Motor neuron (in vitro differentiated cells): ENCODE measurements at places on chromosomes 16 and 17. TPM values are rescaled to one million over a fixed set of nuclear protein-coding genes. Genes with fewer than 3 reads are reported as not detected.
A peak's percentile ranks its signal among the peaks of the same experiment; 100 is the strongest.

- ATAC-seq, result no peak
Measured at GRCh38 chr16:20844588-20844987, 38.3 kb downstream of the REXO5 start.

DNA sequence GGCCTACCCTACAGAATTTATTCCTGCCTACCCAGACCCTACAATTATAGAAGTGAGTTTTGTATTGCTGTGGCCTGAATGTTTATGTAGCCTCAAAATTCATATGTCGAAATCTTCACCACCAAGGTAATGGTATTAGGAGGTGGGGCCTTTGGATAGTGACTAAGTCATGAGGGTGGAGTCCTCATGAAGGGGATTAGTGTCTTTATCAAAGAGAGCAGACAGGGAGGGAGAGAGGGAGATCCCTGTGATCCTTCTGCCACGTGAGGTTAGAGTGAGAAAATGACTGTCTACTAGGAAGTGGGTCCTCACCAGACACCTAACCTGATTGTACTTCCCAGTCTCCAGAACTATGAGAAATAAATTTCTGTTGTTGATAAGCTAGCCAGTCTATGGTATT lies 981 bp upstream of the DUXB start:
- ATAC-seq, result no peak

DNA sequence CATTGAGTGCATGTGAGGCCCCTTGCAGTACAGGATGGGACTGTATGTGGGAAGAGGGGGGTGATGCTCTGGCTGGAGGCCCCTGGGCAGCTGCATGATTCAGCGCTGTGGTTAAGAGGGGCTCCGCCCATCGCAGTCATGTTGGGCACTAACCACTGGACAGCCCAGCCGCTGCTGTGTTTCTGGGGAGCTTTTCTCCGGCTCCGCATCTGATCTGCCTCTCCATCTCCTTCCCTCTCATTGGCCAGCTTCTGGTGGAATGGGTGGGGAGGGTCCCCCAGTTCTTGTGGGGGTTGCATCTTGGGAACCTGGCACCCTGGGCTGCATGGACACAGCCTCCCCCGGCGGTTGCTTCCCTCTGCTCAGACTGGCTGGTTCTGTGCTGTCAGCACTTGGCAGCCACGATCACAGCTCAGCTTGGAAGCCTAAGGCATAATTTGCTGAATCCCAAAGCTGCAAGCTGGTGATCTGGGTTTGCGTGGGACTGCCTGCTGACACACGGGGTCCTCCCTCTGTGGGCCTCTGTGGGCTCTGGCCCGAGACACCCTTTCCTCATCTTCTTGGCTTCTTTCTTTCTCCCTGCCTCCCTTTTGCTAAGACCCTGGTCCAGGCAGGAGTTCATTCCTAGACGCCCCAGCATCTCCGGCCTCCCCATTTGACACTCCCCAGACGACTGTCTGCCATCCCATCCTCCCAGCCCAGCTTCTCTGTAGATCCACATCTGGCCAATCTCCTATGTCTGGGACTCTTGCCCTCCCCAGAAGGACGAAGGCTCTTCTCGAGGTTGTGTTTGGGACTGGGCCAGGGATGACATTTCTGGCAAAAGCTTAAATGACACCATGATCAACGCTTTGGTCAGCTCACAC lies 168.3 kb downstream of the SEC14L1 start:
- no peak for ATAC-seq

DNA sequence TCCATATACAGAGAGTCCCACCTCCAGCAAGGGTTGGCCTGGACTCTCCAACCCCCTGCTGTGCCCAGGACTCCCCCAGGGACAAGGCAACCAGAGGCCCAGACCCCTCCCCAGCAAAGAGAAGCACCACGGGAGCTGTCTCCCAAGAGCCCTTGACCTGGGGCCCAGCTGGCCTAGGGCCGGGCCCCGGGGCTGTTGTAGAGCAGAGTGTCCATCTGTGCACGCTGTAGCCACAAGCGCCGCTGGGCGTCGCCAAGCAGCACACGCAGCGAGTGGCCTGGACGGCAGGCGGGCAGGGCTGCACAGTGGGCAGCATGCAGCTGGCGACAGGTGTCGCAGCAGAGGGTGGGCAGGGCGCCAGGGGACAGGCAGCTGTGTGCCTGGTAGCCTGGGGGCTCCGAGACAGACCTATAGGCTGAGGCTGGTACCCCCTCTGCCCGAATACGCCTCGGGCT lies 4.3 kb downstream of the SPATA2L start:
- no peak for ATAC-seq

DNA sequence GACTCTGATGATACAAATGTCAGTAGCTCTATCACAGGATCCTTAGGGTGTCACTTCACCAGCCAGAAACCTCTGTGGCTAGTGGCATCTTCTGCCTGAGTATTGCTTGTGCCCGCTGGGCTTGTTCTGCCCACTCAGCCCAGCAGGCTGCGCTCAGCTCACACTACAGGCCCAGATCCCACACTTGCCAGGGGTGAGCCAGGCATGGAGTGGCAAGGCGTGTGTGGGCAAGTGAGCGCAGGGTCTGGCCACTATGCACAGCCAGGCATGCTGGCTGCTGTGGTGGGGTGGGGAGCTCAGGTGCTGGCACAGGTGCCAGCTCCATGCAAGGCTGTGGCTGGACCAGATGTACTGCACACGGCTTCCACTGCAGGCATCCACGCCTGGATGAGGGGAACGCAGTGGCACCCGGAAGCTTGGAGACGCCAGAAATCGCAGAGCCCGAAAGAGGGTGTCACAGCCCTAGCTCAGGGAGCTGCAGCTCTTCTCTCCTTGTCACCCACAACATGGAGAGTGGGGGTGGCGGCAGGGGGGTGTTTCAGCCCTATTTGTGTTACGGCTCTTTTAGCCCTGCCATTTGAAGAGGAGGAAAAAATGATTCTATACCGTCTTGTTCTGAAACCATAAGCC lies 10.2 kb downstream of the CFAP97D1 start:
- peak; percentile 39 for ATAC-seq

GRCh38 chr17:62627219-62627903 lies at the start of gene MRC2:
TSS of gene MRC2 (plus strand) at chr17:62627670. CDS start at chr17:62627803, 133 bp downstream.
- peak; percentile 69 for ATAC-seq

- no peak for ATAC-seq
Measured at GRCh38 chr17:77375108-77375916, 234.5 kb downstream of the SEC14L1 start.

- ATAC-seq, result peak; percentile 90
Measured at GRCh38 chr16:12067714-12068401, 91.3 kb downstream of the SNX29 start.

DNA sequence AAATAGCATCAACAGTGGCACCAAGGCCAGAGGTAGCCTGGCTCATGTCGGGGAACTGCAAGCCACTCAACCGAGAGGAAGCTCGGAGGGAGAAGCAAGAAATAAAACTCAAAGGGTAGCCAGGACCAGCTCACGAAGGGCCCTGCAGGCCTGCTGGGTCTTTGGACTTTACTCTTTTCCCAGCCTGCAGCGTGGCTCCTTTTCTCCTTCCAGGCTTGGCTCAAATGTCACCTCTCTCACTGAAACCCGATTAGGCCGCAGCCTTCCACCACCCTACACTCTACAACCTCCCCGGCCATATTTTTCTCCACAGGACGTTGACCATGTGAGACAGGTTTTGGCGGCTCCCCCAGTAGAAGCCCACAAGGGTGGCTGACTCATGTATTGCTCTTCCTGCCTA lies 38.1 kb downstream of the CALB2 start:
- no peak for ATAC-seq

- ATAC-seq, result no peak
Measured at GRCh38 chr17:19320876-19321275, 41.6 kb downstream of the B9D1 start.

DNA sequence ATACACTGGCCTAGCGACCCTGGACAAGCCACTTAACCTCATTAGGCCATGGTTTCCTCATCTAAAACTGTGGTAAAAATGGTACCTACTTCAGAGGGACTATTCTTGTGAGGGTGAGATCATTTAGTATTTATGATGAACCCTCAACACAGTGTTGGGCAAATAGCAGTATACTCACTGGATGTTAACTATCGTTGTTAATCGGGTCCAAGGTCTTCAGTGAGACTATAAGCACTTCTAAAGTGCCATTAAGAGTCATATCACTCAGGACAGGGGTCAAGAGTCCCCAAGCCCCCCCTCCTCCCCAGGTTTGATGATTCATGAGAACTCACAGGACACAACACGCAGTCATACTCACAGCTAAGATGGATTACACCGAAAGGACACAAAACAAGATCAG lies 11.0 kb downstream of the TK2 start:
- no peak for ATAC-seq

- ATAC-seq, result no peak
Measured at GRCh38 chr17:21475571-21475970, 99.4 kb downstream of the KCNJ12 start.

DNA sequence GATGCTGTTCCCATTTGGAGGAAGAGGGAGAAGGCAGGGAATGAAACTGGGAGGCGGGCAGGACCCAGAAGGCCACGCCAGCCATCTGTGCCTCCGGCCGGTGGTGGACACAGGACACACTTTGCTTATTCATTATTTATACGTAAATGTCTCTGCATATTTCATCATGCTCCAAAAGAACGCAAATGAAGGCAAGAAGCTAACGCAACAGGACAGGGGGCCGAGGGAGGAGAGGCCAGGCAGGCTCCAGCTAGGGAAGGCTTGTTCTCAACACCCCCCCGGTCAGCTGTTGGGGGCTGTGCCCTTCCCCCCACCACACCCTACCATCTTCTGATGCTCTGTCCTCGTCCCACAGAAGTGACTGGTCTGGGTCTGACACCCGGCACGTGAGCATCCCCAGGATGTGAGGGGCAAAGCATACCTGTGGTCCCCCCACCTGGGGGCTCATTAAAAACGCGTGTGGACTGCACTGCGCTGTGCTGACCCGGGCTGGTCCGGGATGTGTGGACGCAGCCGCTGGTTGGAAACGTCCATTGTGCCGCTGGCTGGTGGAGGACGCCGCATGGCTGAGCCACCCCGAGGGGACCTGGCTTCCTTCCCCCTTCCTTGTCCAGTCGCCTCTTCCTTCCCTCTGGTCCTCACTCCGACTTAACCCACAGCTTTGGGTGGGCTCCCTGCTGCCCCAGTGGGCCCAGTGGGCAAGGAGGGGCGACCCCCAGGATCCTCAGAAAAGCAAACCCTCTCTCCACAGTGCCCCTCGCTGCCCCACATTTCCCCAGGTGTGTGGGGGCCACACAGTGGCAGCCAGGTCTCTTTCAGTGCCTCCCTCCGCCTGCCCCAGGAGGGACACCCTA lies 46.4 kb upstream of the ENPP7 start:
- ATAC-seq, result peak; percentile 26

- ATAC-seq, result no peak
Measured at GRCh38 chr16:48128769-48129168, 27.0 kb downstream of the ABCC12 start.

- no peak for ATAC-seq
Measured at GRCh38 chr16:29809850-29810698, 1.9 kb upstream of the PRRT2 start.

DNA sequence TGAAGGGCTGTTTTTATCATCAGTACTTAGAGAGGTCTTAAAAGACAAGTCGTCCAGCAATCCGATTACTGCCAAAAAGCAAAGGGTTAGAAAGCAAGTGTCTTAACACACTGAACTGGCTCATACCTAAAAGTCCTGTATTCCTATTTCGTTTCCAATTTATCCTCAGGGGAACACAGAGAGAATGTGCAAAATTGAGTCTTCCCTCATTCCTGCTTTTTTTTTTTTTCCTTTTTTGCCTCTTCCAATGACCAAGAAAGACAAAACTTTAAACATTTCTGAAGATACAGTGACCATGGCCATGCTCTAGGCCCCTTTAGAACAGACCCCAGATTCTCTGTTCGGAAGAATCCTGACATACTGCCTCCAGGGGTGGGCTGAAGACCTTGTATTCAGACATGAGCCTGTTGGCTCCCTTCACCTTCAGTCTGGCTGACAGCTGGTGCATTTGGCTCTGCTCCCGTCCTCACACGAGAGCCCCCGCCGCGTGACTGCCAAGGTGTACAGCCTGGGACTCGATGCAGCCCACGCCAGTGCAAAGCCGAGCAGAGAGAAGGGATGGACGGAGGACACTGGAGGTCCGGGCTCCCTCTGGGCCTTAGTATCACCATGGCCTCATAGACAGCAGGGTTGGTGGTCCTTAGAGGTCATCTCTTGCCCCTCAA lies 47.0 kb downstream of the COTL1 start:
- no peak for ATAC-seq

The NLK gene
- 35.9 and 36.6 TPM in 2 replicates for total RNA-seq

The CD79B gene
- total RNA-seq, result 0.14 TPM in 1 of 2 replicates, not detected in the other

The ACSM2B gene
- total RNA-seq, result 0.52 and 0.73 TPM in 2 replicates

The KRTAP29-1 gene
- not detected in 2 replicates for total RNA-seq

The POLR3E gene
- total RNA-seq, result 37.3 and 38.8 TPM in 2 replicates

The HAS3 gene
- total RNA-seq, result 31.4 and 33.4 TPM in 2 replicates

The ZNF598 gene
- total RNA-seq, result 18.3 and 19.0 TPM in 2 replicates

The HOXB6 gene
- total RNA-seq, result 38.9 and 84.3 TPM in 2 replicates

The KCTD5 gene
- total RNA-seq, result 17.6 and 18.7 TPM in 2 replicates
